ENCODE measurements at places on chromosomes 3 and 15.
A peak's percentile ranks its signal among the peaks of the same experiment; 100 is the strongest.

- no peaks in the 10 kb centered on the region for H3K27me3 ChIP-seq
- H3K36me3 ChIP-seq, result no peaks in the 10 kb centered on the region
- no peaks in the 10 kb centered on the region for H3K4me1 ChIP-seq
- H3K27ac ChIP-seq, result no peak overlapping the region
- H3K4me3 ChIP-seq, result no peak overlapping the region
Observed at GRCh38 chr3:186879781-186880180, 37.3 kb downstream of the ADIPOQ start.

DNA sequence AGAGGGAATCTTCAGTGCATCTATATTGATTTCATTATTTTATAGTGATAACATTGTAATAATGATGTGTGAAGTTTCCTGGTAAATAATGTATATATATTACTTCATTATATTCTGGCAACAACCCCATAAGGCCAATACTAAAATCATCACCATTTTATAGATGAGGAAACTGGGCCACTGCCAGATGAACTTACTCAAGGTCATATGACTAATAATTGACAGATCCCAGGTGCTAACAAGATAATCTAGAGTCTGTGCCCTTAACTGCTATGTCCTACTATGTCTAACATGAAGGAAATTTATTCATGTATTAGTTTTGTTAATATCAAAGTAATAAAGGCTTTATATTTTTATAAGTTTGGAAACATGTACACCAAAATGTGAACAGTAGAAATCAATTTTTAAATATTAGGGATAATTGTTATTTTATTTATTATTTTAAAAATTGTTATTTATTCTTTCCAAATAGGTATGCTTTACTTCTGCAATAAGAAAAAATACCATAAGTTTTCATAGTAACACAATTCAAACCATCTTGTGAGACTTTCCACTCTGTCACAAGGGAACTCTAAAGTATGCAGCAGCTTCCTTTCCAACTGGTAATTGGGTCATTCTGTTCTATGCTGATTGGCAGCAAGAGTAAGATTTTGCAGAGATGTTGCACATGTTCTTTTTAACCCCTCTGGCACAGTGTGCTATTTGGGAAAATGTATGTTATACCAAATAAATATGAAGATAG, 90.8 kb upstream of the CMC1 start:
- no peaks in the 10 kb centered on the region for H3K36me3 ChIP-seq

GRCh38 chr3:124973290-124973689, 38.7 kb upstream of the MUC13 start:
- H3K36me3 ChIP-seq, result peaks cover 8% of the 10 kb centered on the region
- no peak overlapping the region for H3K4me3 ChIP-seq
- no peak for DNase-seq
- H3K27me3 ChIP-seq, result no peaks in the 10 kb centered on the region
- no peak overlapping the region for H3K27ac ChIP-seq

GRCh38 chr3:183541738-183542137, 13.8 kb downstream of the KLHL6 start:
- H3K27ac ChIP-seq, result peak overlapping the region; percentile 89
- H3K4me1 ChIP-seq, result peaks cover 63% of the 10 kb centered on the region
- peak overlapping the region; percentile 47 for H3K4me3 ChIP-seq
- H3K36me3 ChIP-seq, result peaks cover 9% of the 10 kb centered on the region

- no peaks in the 10 kb centered on the region for H3K36me3 ChIP-seq
- no peak for DNase-seq
- H3K4me3 ChIP-seq, result no peak overlapping the region
- H3K4me1 ChIP-seq, result peaks cover 18% of the 10 kb centered on the region
- no peak overlapping the region for H3K27ac ChIP-seq
Observed at GRCh38 chr3:194221336-194221735, 85.4 kb downstream of the HES1 start.

Measured in naive B cell (primary cell).